ENCODE measurements at places on chromosomes 11 and 22. TPM values are rescaled to one million over a fixed set of nuclear protein-coding genes. Genes with fewer than 3 reads are reported as not detected.

Gene BTBD18
- total RNA-seq = not detected

Gene NLRP10
- 0.38 TPM for total RNA-seq

Gene DDTL
- total RNA-seq = not detected

Gene SCARF2
- total RNA-seq = 50.8 TPM

Gene SDHD
- total RNA-seq = 71.6 TPM

Gene CPT1B
- 60.7 TPM for total RNA-seq

Gene POU2AF3
- total RNA-seq = not detected

Gene GSTT4
- total RNA-seq = not detected

Gene FZD4
- 14.5 TPM for total RNA-seq

Gene GAL3ST3
- 0.71 TPM for total RNA-seq

GRCh38 chr11:63765688-63766241, 2.8 kb downstream of the ZFTA start:
- H3K27ac ChIP-seq = no peak overlapping the region
- no peaks in the 10 kb centered on the region for H3K27me3 ChIP-seq
- peaks cover 6% of the 10 kb centered on the region for H3K36me3 ChIP-seq
- peak overlapping the region; percentile 50 for H3K4me3 ChIP-seq
- peaks cover 40% of the 10 kb centered on the region for H3K4me1 ChIP-seq
- DNase-seq = no peak

GRCh38 chr11:85299258-85299942, 327.7 kb downstream of the DLG2 start:
- no peak overlapping the region for H3K27ac ChIP-seq
- no peak for DNase-seq
- no peaks in the 10 kb centered on the region for H3K36me3 ChIP-seq
- H3K27me3 ChIP-seq = peaks cover 1% of the 10 kb centered on the region
- H3K4me3 ChIP-seq = no peak overlapping the region

DNA sequence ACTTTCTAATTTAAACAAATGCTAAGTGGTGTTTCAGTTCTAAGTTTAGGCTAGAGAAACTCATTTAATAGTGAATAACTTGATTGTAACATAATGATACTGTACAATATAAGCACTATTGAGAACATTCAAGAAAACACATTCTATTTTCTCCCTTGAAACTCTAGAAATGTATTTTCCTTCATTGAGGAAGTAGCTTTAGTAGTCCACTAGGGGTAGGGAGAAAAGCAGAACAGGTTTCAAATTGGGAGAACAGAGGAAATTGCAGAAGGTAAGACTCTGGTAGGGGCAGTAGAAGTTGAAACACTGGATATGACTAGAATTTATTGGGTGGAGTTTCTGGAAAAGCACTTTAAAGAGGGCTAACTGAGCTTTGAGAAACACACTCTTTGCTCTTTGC, 31.6 kb upstream of the MPPED2 start:
- no peak overlapping the region for H3K27ac ChIP-seq
- H3K36me3 ChIP-seq = no peaks in the 10 kb centered on the region
- H3K4me3 ChIP-seq = no peak overlapping the region
- no peaks in the 10 kb centered on the region for H3K4me1 ChIP-seq

GRCh38 chr22:36419912-36420882, 32.4 kb upstream of the MYH9 start:
- DNase-seq = no peak
- H3K4me3 ChIP-seq = no peak overlapping the region
- H3K27me3 ChIP-seq = no peaks in the 10 kb centered on the region
- peak overlapping the region; percentile 90 for H3K27ac ChIP-seq
- H3K4me1 ChIP-seq = peaks cover 51% of the 10 kb centered on the region
- no peaks in the 10 kb centered on the region for H3K36me3 ChIP-seq

GRCh38 chr11:90229791-90230190, 6.9 kb upstream of the CHORDC1 start:
- DNase-seq = no peak
- no peak overlapping the region for H3K4me3 ChIP-seq
- H3K4me1 ChIP-seq = no peaks in the 10 kb centered on the region
- H3K36me3 ChIP-seq = no peaks in the 10 kb centered on the region

- H3K4me1 ChIP-seq = peaks cover 7% of the 10 kb centered on the region
- H3K27me3 ChIP-seq = no peaks in the 10 kb centered on the region
- H3K36me3 ChIP-seq = no peaks in the 10 kb centered on the region
- no peak overlapping the region for H3K4me3 ChIP-seq
These were observed 22.1 kb downstream of the RIBC2 start for GRCh38 chr22:45435544-45436139.

- no peak for DNase-seq
- H3K27ac ChIP-seq = no peak overlapping the region
- H3K4me1 ChIP-seq = no peaks in the 10 kb centered on the region
- no peak overlapping the region for H3K4me3 ChIP-seq
- no peaks in the 10 kb centered on the region for H3K27me3 ChIP-seq
- peaks cover 20% of the 10 kb centered on the region for H3K36me3 ChIP-seq
These were observed 60.9 kb upstream of the GAB2 start for GRCh38 chr11:78478536-78478935.

DNA sequence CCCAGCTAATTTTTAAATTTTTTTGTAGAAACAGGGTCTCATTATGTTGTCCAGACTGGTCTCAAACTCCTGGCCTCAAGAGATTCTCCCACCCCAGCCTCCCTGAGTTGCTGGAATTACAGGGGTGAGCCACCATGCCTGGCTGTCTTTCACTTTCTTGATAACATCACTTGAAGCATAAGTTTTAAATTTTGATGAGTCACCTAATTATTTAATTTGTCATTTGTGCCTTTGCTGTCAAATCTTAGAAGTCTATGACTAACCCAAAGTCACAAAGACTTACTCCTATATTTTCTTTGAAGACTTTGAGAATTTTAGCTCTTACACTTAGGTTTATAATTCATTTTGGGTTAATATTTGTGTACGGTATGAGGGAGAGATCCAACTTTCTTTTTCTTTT, 14.5 kb upstream of the MSANTD2 start:
- H3K36me3 ChIP-seq = no peaks in the 10 kb centered on the region
- no peak overlapping the region for H3K4me3 ChIP-seq

GRCh38 chr11:60700689-60701468, 1.5 kb downstream of the MS4A8 start:
- no peak overlapping the region for H3K4me3 ChIP-seq
- H3K27ac ChIP-seq = no peak overlapping the region
- DNase-seq = no peak
- peaks cover 7% of the 10 kb centered on the region for H3K27me3 ChIP-seq
- H3K36me3 ChIP-seq = no peaks in the 10 kb centered on the region
- H3K4me1 ChIP-seq = no peaks in the 10 kb centered on the region

DNA sequence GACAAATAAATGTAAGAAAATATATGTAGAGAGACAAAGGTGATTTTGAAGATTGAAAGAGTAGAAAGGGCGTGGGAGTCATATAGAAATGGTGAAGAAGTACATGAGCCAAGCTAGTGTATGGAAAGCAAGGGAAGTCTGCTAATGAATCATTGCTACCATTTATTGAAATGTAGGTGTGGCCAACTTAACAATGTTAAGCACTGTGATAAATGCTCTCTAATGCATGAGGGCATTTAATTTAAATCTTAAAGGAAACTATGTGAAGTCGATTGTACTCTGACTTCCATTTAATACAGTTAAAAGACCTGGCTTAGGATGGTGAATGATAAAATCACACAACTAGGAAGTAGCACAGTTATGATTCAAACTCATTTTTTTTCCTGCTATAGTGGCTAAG, 219.9 kb downstream of the CASP12 start:
- no peak overlapping the region for H3K27ac ChIP-seq
- no peaks in the 10 kb centered on the region for H3K36me3 ChIP-seq
- H3K27me3 ChIP-seq = no peaks in the 10 kb centered on the region

- no peak for DNase-seq
- no peaks in the 10 kb centered on the region for H3K4me1 ChIP-seq
- H3K4me3 ChIP-seq = no peak overlapping the region
- H3K36me3 ChIP-seq = no peaks in the 10 kb centered on the region
These were observed 530.5 kb upstream of the CCDC90B start for GRCh38 chr11:83816572-83817187.

DNA sequence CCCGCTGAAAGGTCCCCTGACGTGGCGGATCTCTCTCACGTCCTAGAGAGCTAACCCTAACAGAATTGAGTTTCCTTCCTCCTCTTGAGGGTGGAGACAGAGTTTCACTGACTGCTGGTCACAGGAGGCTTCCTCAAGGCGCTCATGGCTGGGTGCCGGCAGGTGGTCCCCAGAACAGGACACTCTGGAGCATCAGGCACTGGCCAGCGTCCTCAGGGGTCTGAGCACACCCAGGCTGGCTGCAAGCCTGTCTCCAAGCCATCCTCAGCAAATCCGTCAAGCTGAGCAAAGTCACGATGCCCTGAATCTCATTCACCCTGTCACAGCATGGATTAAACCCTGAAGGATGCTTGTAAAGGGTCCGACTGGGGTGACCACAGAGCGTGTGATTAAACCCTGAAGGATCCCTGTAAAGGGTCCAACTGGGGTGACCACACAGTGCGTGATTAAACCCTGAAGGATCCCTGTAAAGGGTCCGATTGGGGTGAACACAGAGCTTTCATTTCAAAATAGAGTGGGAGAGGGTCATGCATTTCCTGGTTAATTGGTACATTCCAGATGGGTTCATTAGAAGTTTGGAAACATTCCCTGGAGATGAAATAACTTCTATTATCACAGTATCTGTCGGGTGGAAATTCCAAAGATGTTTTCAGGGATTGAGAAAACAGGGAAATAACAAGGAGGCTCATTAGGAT, 473.0 kb downstream of the BRD1 start:
- peak; percentile 66 for DNase-seq
- no peaks in the 10 kb centered on the region for H3K36me3 ChIP-seq
- no peak overlapping the region for H3K4me3 ChIP-seq
- no peaks in the 10 kb centered on the region for H3K27me3 ChIP-seq
- H3K4me1 ChIP-seq = peaks cover 23% of the 10 kb centered on the region

DNA sequence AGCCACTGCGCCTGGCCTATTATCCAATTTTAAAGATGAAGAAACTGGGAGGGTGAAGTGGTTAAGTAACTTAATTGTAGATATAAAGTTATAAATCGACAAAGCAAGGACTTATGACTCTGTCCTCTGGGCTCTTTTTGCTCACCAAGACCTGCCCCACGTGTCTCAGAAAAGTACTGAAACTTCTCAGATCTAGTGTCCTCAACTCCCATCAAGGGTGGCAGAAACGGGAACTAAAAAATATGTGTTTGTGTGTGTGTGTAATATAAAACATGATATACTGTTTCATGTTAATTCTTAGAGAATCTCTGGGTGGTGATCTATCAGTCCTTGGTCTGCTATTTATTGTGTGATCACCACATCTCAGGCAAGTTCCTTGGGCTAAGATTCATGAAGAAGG, 104.9 kb downstream of the GAB2 start:
- no peak overlapping the region for H3K4me3 ChIP-seq
- H3K36me3 ChIP-seq = no peaks in the 10 kb centered on the region
- peaks cover 9% of the 10 kb centered on the region for H3K4me1 ChIP-seq
- no peaks in the 10 kb centered on the region for H3K27me3 ChIP-seq
- no peak for DNase-seq

GRCh38 chr11:116710762-116711161, 62.0 kb downstream of the BUD13 start:
- DNase-seq = no peak
- H3K4me3 ChIP-seq = no peak overlapping the region
- H3K4me1 ChIP-seq = peaks cover 2% of the 10 kb centered on the region
- H3K36me3 ChIP-seq = no peaks in the 10 kb centered on the region
- no peak overlapping the region for H3K27ac ChIP-seq
- peaks cover 31% of the 10 kb centered on the region for H3K27me3 ChIP-seq

- H3K27ac ChIP-seq = no peak overlapping the region
- no peak for DNase-seq
- H3K4me1 ChIP-seq = peaks cover 7% of the 10 kb centered on the region
- peaks cover 7% of the 10 kb centered on the region for H3K27me3 ChIP-seq
- H3K4me3 ChIP-seq = no peak overlapping the region
These were observed 13.1 kb upstream of the SLC16A8 start for GRCh38 chr22:38097058-38097457.

GRCh38 chr11:119324189-119324588, 7.3 kb upstream of the MCAM start:
- no peak for DNase-seq
- H3K4me1 ChIP-seq = peaks cover 22% of the 10 kb centered on the region
- H3K4me3 ChIP-seq = no peak overlapping the region
- peaks cover 3% of the 10 kb centered on the region for H3K27me3 ChIP-seq
- no peak overlapping the region for H3K27ac ChIP-seq

GRCh38 chr11:32895471-32895870, 2.9 kb downstream of the QSER1 start:
- H3K27ac ChIP-seq = peak overlapping the region; percentile 94
- H3K4me1 ChIP-seq = peaks cover 34% of the 10 kb centered on the region
- H3K4me3 ChIP-seq = peak overlapping the region; percentile 97
- H3K36me3 ChIP-seq = peaks cover 2% of the 10 kb centered on the region

- no peak overlapping the region for H3K27ac ChIP-seq
- H3K4me3 ChIP-seq = no peak overlapping the region
- H3K4me1 ChIP-seq = peaks cover 30% of the 10 kb centered on the region
- H3K27me3 ChIP-seq = no peaks in the 10 kb centered on the region
- H3K36me3 ChIP-seq = peaks cover 2% of the 10 kb centered on the region
These were observed 2.6 kb upstream of the TCIRG1 start for GRCh38 chr11:68036141-68036716.

- H3K27ac ChIP-seq = peak overlapping the region; percentile 10
- H3K27me3 ChIP-seq = no peaks in the 10 kb centered on the region
- H3K4me1 ChIP-seq = peaks cover 38% of the 10 kb centered on the region
- no peak for DNase-seq
- no peaks in the 10 kb centered on the region for H3K36me3 ChIP-seq
These were observed 1.5 kb upstream of the SIK3 start for GRCh38 chr11:117099696-117100095.

DNA sequence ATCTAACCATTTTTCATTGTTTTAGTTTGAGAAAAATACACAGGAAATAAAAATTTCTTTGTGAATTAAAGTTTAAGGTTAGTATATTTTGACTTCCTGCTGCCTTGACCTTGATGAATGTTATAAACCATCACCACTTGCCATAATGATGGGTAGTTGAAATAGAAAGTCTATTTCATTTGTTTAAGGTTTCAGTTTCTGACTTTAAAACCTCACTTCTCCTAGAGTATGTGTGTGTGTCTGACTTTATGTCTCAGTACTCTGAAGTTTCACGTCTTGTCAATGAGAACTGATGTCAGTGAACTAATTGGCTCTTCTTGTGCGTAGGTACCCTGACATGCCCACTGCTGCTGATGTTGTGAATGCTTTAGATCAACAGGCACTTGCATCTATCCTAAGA, 188.2 kb downstream of the METTL15 start:
- H3K4me1 ChIP-seq = no peaks in the 10 kb centered on the region
- DNase-seq = no peak
- no peaks in the 10 kb centered on the region for H3K27me3 ChIP-seq
- no peak overlapping the region for H3K4me3 ChIP-seq
- no peak overlapping the region for H3K27ac ChIP-seq
- peaks cover 20% of the 10 kb centered on the region for H3K36me3 ChIP-seq

DNA sequence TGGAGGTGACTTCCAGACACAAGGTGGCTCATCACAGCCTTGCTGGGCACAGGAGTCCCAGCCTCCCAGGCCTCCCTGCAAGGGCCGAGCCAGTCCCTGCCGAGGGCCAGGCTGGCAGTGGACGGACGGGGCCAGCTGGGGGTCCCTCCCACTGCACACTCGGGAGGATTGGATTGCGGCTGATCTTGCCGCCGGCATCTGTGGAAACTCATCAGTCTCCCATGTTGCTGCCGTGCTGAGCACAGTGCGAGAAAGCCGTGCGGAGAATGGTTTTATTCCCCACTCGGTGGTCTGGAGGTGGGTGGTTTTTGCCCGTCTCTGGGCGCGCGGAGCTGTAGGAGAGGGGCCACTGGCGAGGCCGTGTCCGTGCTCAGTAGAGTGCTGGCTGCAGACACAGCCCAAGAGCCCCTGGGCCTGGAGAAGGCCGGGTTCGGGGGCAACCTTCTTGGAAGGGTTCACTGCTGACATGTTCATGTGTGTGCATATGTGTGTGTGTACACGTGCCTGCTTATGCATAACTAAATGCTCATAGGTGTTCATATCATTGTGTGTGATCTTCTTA, 1246.4 kb downstream of the BRD1 start:
- no peak overlapping the region for H3K27ac ChIP-seq
- DNase-seq = no peak
- no peaks in the 10 kb centered on the region for H3K36me3 ChIP-seq
- H3K4me1 ChIP-seq = peaks cover 22% of the 10 kb centered on the region

Data from osteocyte (in vitro differentiated cells).